Neural progenitor cell (in vitro differentiated cells): ENCODE measurements at places on chromosomes 12 and 14. TPM values are rescaled to one million over a fixed set of nuclear protein-coding genes. Genes with fewer than 3 reads are reported as not detected.
A peak's percentile ranks its signal among the peaks of the same experiment; 100 is the strongest.

- no peak for DNase-seq
These were observed 70.8 kb upstream of the SRSF5 start for GRCh38 chr14:69696204-69696527.

- DNase-seq, result no peak
These were observed 1134.6 kb downstream of the BCL11B start for GRCh38 chr14:98137131-98138025.

ASB2 gene
- total RNA-seq, result 0.62 TPM in 1 of 2 replicates, not detected in the other

RDH5 gene
- 3.0 and 14.6 TPM in 2 replicates for total RNA-seq

KCNMB4 gene
- total RNA-seq, result 5.7 and 8.5 TPM in 2 replicates

- DNase-seq, result no peak
These were observed 1.2 kb upstream of the SIVA1 start for GRCh38 chr14:104751539-104752422.

DNA sequence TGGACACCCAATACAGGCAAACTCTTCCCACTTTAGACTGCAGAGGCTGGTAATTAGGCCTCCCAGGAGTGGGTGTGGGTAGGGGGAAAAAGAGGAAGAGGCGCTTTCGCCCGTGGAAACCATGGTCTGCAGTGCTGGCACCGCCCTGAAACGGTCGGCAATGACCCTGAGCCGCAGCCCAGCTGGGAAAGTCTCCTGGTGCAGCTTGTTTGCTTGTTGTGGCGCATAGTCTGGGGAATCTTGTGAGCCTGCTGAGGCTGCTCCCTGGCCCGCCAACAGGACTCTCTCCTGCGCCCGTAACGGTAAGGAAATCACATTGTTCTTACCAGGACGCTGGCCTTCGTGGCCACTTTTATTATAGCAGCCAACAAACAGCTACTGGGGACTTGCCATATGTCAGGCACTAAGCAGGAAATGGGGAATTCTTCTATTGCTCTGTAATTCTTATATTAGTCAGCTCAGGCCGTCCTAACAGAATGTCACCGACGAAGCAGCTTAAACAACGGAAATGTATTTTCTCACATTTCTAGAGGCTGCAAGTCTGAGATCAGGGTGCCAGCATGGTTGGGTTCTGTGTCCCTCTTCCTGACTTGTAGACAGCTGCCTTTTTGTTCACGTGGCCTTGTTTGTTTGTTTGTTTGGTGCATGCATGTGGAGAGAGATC, 52.5 kb upstream of the RIN3 start:
- DNase-seq, result no peak

KRAS gene
- 33.1 and 49.9 TPM in 2 replicates for total RNA-seq

DNA sequence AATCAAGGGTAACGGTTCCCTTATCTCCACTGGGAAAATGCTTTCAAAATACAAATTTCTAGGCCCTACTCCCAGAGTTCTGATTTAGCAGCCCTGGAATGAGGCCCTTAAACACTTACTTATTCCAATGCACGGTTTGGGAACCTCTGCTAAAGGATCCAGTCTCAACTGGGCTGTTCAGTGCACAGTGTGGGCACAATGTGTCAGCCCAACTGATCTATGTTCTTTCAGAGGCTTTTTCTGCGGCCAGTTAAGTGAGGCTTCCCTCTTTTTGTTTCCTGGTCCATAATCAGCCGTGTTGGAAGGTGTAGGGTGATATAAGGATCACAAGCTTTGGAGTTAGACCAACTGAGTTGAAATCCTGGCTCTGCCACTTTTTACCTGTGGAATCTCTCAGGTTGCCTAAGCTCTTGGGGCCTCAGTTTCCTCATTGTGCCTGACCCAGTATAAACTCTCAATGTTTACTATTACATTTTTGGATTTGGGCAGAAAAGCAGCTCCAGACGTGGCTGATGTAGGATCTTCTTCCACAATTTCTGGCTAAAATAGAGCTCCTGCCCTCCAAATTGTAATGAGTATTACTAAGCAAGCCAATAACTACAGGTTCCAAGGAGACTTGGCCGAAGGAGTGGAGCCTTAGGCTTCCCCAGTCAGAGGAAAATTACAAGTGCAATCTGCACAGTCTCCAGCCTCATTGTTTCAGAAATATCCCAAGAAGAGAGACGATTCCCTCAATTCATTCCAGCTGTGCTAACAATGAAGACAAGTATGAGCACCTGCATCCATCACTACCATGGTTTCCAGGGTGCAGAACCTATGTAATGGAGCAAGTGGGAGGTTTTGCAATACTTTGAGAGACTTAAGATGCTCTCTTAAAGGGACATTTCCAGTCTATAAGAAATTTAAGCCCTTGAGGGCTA, 2.3 kb upstream of the ANGEL1 start:
- no peak for DNase-seq

DNA sequence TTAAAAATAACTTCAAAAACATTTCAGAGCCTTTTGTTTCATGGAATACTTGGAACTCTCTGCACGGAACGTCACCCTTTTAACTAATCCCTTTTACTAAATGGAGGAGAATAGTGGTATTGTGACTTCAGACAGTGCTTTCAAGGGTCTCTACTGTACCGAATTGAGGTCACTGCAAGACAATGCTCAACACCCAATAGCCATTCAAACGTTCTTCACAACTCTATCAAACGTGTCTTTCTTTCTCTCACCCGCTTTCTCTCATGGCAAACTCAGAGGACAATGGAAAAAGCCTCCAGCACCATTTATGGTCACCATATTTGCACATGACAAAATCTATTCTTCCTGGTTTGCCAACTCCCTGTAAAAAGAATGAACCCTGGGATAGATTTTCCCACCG, 132.1 kb upstream of the SOX5 start:
- peak; percentile 65 for DNase-seq

- DNase-seq, result no peak
These were observed 7.5 kb downstream of the NID2 start for GRCh38 chr14:52061390-52061789.

GRCh38 chr12:12190087-12190809, 76.6 kb downstream of the LRP6 start:
- DNase-seq, result no peak

- DNase-seq, result no peak
These were observed 3.0 kb upstream of the METTL17 start for GRCh38 chr14:20986811-20987210.

NINJ2 gene
- total RNA-seq, result 0.37 TPM in 1 of 2 replicates, not detected in the other

- no peak for DNase-seq
These were observed 226.8 kb upstream of the HMGA2 start for GRCh38 chr12:65597527-65597926.

CCDC38 gene
- 0.12 and 0.13 TPM in 2 replicates for total RNA-seq

- DNase-seq, result no peak
These were observed 12.9 kb downstream of the BMP4 start for GRCh38 chr14:53943751-53944083.

TAS2R8 gene
- total RNA-seq, result 0.22 TPM in 1 of 2 replicates, not detected in the other

- no peak for DNase-seq
These were observed 20.5 kb downstream of the AGAP2 start for GRCh38 chr12:57717846-57718640.
